ENCODE measurements at places on chromosomes 6 and 20. TPM values are rescaled to one million over a fixed set of nuclear protein-coding genes. Genes with fewer than 3 reads are reported as not detected.

Gene SLC52A3
- not detected for total RNA-seq

Gene ENTPD6
- total RNA-seq = 70.0 TPM

Gene TOX2
- 3.3 TPM for total RNA-seq

Gene C20orf144
- total RNA-seq = 0.44 TPM

Gene BTN1A1
- not detected for total RNA-seq

Gene BTBD3
- 131 TPM for total RNA-seq

Gene PHF20
- total RNA-seq = 57.1 TPM

Gene PPP1R14C
- total RNA-seq = 7.3 TPM

Gene FARS2
- total RNA-seq = 23.3 TPM

Gene MATN4
- total RNA-seq = not detected

Gene PDYN
- 0.63 TPM for total RNA-seq

Gene DYNLT1
- total RNA-seq = 118 TPM

DNA sequence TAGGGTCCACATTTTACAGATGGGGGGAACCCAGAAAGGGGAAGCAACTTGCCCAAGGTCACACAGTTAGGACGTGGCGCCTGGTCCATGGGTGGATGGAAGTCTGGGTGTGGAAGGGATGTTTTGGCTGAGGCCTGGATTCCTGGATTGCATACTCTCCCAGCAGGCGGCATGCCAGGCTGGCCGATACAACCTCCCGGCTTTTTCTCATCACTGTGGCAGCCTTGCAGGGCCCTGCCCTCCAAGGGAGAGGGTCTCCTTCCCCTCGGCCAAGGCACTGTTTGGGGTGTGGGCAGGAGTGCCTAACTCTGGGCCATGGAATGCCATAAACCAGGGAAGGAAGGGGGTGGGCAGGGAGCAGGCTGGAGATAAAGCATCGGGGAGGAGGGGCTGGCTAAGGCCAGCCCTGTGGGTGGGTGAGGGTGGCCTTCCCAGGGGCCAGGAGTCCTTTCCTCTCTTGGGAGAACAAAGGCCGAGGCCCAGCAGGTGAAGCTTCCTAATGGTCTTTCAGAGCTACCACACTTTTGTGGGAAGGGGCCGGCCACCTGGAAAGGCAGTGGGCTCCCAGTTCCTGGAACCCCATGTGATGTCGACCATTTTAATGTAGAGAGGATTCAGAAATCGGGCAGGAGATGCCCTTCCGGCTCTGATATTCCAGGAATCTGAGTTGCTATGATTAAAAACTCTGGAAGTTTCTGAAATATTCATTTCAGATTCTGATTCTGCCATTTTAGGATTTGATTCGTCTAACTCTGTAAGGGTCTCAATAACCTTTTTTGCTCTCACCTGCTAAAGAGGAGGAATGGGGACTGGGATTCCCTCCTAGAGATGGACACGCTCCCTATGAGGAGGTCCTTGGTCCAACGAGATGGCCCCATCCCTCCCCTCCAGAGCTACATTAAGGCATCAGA, 4.2 kb downstream of the FOXS1 start:
- no peak for DNase-seq

GRCh38 chr6:156767603-156768467, 9.3 kb upstream of the ARID1B start:
- no peak for DNase-seq

GRCh38 chr20:47086316-47086715, 191.7 kb downstream of the EYA2 start:
- DNase-seq = no peak

DNA sequence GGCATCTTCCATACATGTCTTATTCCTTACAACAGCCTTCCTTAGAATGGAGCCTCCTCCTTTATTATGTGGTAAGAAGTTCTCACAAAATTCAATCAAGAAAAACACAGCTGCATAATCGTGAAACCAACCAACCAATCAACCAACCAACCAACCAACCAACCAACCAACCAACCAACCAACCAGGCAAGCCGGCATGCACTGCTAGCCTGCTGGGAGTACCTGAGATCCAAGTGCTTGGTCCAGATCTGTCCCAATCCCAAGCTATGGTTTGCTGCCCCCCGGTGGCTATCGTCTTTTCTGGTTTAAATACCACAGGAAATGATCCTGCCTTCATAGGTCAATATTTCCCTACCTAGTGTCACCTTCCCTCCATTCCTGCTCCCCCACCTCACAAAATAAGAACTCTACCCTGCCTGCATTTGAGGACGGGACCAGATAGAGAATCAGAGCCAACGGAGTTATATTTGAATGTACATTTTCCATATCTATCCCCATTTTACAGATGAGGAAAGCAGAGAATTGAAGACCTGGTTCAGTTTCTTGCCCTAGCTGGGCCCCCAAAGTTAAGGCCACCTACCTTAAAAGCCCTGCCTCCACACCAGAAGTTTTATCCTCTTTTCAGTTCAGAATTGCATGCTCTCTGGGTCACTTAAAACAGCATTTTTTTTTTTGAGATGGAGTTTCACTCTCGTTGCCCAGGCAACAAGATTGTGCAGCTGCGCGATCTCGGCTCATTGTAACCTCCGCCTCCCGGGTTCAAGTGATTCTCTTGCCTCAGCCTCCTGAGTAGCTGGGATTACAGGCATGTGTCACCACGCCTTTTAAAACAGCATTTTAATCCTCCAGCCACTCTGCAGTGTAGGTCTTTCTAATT, 27.1 kb downstream of the RAB44 start:
- peak; percentile 45 for DNase-seq

GRCh38 chr6:90256698-90257485, 39.8 kb downstream of the BACH2 start:
- no peak for DNase-seq

DNA sequence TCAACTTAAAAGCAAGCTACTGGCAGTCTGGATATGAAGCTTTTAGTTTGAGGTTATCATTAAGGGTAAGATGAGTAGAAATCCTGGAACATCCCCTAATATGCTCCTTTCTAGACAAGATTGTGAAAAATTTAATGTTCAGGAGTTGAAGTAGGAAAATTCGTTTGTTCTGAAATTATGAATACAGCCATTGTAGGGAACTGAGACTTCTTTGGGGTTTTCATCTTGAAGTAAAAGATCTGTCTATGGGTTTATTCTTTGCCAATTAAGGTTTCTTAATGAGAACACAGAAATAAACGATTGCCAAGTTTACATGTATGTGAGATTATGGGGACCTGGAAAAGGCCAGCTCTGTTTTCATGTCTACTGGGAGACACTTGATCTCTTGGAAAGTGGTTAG, 225.6 kb upstream of the MOCS1 start:
- no peak for DNase-seq

- no peak for DNase-seq
These were observed 154.3 kb downstream of the VEGFA start for GRCh38 chr6:43924222-43924702.

- DNase-seq = no peak
These were observed 76.9 kb downstream of the PLCG1 start for GRCh38 chr20:41214202-41214601.

GRCh38 chr20:35908007-35908406, 46.3 kb downstream of the SCAND1 start:
- no peak for DNase-seq

- DNase-seq = no peak
These were observed 16.5 kb downstream of the GFRA4 start for GRCh38 chr20:3646651-3647050.

DNA sequence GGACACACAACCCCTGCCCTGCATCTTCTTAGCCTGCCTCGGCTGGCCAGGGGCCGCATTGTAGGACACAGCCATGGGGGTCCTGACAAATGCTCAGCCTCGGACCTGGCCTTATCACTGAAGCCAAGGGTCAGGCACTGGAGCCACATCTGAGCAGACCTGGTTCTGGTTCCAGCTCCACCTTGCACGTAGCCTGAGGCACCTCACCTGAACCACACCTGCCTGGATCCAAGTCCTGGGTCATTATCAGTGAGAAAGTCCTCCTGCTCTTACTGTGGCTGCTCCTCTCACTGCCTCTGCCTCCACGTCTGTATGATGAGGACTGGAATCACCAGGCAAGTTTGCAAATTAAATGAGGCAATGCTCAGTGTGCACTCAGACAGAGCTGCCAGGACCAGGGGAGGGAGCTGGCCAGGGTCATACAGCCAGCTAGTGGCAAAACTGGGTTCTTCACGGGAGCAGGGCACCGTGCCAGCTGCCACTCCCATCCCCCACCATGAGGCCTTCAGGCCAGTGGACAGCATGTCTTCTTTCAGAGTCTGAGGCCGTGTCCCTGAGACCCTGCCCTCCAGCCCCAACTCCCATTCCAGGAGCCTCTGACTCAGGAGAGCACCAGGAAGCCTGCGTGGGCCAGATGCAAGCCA, 40.2 kb downstream of the MRPL14 start:
- no peak for DNase-seq

- no peak for DNase-seq
These were observed 233.0 kb upstream of the PRND start for GRCh38 chr20:4488407-4489339.

GRCh38 chr20:23928788-23929187, 49.2 kb upstream of the CST5 start:
- DNase-seq = no peak

DNA sequence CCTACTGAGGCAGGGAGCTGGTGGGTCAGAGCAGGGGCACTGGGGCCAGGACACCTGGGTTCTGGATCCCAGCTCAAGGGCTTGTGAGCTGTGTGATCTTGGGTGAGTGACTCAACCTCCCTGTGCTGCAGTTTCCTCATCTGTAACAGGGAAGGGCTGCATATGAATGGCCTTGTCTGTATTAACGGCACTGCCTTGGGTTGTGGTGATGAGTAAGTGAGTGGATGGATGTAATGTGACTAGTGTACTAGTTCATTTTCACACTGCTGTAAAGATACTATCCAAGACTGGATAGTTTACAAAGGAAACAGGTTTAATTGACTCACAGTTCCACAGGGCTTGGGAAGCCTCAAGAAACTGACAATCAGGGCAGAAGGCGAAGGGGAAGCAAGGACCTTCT, 233.5 kb downstream of the TAF4 start:
- no peak for DNase-seq

- no peak for DNase-seq
These were observed 30.7 kb upstream of the IRF4 start for GRCh38 chr6:360764-361373.

DNA sequence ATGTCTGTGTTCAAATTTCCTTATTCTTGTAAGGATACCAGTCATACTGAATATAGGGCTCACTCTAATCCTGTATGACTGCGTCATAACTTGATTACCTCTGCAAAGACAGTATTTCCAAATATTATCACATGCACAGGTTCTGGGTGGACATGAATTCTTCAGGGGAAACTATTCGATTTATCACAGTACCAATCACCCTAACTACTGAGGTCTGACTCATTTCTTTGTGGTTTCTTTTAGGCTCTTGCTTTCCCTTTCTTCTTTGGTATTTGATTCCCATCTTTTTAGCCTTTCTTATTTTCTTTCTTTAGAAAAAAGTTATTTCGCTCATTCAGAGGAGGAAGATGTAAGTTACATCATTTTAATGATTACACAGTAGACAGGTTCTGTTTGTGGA, 40.3 kb upstream of the TBX18 start:
- no peak for DNase-seq
